ENCODE measurements at places on chromosomes 1 and 21.

DNA sequence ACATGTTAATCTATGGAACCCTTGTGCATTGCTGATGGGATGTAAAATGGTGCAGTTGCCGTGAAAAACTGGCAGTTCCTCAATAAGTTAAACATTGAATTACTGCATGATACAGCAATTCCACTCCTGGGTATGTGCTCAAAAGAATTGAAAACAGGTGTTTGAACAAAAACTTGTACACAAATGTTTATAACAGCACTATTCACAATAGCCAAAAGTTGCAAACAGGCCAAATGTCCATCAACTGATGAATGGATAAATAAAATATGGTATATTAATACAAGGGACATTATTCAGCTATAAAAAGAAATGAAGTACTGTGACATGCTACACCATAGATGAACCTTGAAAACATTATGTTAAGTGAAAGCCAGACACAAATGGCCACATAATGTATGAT lies 17.7 kb upstream of the SRSF10 start:
- no peak for DNase-seq

- peak; percentile 85 for DNase-seq
Measured at GRCh38 chr1:172902861-172903381, 147.8 kb downstream of the TNFSF18 start.

DNA sequence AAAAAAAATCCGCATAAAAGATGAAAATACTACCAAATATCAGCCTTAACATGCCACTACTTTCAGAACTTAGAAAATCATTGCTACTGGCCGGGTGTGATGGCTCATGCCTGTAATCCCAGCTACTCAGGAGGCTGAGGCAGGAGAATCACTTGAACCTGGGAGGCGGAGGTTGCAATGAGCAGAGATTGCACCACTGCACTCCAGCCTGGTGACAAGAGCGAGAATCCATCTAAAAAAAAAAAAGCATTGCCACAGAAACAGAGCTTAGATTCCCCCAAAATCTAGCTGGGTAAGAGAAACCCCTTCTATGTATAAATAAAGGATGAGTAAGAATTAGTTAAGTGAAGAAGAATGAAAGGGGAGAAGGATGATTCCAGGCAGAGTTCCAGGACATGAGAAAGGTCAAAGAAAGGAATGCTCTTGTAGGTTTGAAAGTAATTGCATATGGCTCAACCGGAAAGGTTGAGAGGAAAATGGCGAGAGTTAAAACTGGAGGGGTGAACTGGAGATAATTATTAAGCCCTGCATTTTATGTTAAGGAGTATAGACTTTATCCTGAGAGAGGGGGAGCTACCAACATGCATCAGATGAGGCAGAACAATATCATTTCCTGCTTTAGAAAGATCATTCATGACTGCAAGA lies 19.7 kb upstream of the NRDC start:
- peak; percentile 88 for DNase-seq

GRCh38 chr21:38819719-38820159 lies 14.0 kb downstream of the ETS2 start:
- DNase-seq = peak; percentile 43

DNA sequence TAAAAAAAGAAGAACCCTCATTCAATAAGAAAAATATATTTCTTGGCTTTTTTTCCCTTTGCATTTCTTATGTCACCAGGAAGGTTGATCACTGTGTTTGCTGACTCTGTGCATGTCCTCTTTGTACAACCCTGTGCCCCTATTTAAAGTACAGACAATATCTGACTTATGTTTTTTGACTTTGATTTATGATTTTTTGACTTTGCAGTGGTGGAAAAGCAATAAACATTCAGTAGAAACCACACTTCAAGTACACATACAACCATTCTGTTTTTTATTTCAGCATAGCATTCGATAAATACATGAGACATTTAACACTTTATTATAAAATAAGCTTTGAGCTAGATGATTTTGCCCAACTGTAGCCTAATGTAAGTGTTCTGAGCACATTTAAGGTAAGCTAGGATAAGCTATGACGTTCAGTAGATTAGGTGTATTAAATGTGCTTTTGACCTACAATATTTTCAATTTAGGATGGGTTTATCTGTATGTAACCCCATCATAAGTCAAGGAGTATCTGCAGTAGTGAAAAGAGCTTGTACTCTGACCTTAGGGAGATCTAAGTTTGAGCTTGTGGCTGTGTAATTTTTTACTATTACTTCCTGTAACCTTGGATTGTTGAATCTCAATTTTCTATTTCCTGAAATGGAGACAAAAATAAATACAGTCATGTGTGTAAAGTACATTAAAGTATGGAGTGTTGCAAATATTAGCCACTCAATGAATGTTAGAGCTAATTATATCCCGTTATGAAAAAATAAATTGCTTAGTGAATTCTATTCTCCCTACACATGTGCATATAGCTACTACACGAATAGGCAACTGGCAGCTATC lies 1.2 kb downstream of the RNASEL start:
- no peak for DNase-seq

GRCh38 chr1:230031131-230031530 lies 35.9 kb upstream of the GALNT2 start:
- no peak for DNase-seq

DNA sequence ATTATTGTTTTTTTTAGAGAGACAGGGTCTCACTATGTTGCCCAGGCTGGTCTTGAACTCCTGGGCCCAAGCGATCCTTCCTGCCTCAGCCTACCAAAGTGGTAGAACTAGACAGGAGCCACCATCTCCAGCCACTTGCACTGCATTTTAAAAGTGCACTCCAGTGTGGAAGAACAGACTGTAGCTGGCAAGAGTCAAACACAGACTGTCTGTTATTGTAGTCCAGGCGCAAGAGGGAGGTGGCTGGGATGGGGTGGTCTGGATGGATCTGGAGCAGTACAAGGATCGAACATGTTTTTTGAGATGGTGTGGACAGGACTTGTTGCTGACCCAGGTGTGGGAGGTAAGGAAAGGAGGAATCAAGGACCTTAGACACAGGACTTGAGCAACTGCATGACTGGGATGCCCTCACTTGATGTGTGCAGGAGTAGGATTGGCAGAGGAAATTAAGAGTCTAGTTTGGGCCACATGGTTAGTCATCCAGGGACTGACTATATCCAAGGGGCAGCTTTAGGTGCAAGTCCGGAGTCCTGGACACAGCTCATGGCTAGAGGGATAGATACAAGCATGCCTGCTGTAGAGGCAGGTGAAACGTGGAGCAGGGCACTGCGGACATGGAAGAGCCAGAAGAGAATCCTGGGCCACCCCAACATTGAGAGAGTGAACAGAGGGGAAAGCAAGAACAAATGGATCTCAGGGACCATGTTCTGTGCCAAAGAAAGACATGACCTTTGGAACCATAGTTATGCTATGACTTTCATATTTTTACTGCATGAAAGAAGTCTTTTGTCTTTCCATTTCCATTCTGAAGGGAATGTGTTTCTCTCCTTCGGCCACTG lies 42.0 kb downstream of the ELK4 start:
- no peak for DNase-seq
